Suprapubic skin (tissue), 4 donors: ENCODE measurements at places on chromosomes 3 and 15. TPM values are rescaled to one million over a fixed set of nuclear protein-coding genes. Genes with fewer than 3 reads are reported as not detected.

SCG5 gene
- not detected for total RNA-seq

- DNase-seq = no peak
Observed at GRCh38 chr3:52194485-52195290, 3.3 kb upstream of the ALAS1 start.

DNA sequence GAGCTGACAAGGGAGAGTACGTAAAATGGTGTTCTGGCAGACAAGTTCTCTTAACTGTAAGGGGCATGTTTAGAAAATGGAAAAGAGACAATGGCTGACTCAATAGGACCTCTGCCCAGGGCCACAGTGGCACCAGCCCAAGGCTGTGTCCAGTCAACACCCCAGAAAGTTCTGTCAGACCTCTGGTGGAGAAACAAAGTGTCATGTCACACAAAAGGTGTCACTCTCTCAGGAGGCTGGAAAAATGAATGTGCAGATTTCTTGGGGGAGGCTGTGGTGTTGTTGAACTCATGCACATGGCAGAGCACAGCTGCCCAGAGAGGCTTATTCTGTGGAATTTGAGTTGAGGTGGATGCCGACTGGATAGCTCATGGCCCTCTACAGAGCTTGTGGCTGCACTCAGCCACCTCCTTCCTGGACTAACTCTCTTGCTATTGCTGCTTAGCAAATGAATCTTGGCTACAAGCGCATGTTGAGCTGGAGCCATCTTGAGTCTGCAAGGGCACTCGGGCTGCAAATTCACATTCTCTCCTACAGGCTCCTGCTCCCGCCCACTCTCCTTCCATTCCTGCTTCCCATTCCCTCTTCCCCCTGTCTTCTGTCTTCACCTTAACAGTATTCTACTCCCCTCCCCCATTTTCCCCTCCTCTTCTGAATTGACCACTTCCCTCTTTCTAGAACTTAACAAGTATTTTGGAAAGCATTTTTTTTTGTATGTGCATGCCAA, 55.8 kb upstream of the SLC7A14 start:
- no peak for DNase-seq

GRCh38 chr3:37367436-37367835, 193.1 kb upstream of the LRRFIP2 start:
- DNase-seq = no peak

DNA sequence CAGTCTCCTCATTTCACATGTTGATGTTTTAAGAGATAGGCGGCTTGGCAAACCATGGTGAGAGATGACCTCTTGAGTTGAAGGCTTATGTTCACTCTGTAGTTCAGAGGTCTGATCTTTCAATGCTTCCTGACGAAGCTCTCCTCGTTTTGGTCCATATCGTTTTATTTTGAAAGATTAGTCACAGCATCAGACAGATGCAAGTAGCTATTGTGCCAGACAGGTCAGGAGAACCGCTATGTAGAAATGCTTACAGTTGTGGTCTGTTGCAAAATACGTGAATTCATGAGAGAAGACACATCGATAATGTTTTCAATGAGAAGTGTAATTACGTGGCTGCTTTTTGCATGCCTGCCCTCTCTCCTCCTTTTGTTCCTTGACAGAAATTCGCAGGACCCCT, 47.5 kb downstream of the CHL1 start:
- DNase-seq = no peak

ANKRD34C gene
- not detected for total RNA-seq

GRCh38 chr3:149579161-149579560, 78.7 kb downstream of the WWTR1 start:
- DNase-seq = no peak

KLHL24 gene
- total RNA-seq = 102 TPM
